Stimulated activated CD4-positive, alpha-beta T cell treated with anti-CD3 and anti-CD28 coated beads, Interleukin-15, amount 100 ng/mL, for 1 hour (primary cell): ENCODE measurements at places on chromosomes 2 and 18.

- DNase-seq = no peak
Measured at GRCh38 chr2:228507870-228508269, 326.4 kb upstream of the SPHKAP start.

- DNase-seq = no peak
Measured at GRCh38 chr2:113264713-113265403, 13.9 kb downstream of the PAX8 start.

GRCh38 chr2:1477196-1478040, 64.2 kb downstream of the TPO start:
- no peak for DNase-seq

- DNase-seq = no peak
Measured at GRCh38 chr2:54599914-54600313, 123.5 kb upstream of the EML6 start.

DNA sequence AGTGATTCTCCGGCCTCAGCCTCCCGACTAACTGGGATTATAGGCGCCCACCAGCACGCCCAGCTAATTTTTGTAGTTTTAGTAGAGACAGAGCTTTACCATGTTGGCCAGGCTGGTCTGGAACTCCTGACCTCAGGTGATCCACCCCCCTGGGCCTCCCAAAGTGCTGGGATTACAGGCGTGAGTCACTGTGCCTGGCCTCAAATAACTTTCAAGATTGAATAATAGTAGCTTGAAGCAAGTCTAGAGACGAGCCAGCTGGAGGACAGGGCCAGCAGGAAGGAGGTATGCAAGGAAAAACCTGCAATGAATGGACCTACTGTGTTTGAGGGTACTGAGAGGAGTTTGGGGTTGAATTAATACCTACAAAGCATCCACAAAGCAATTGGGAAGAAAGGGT, 87.5 kb downstream of the MSH2 start:
- no peak for DNase-seq

- DNase-seq = no peak
Measured at GRCh38 chr2:193272011-193272410, 1077.3 kb upstream of the TMEFF2 start.

- DNase-seq = no peak
Measured at GRCh38 chr2:209305746-209306196, 118.1 kb upstream of the MAP2 start.

DNA sequence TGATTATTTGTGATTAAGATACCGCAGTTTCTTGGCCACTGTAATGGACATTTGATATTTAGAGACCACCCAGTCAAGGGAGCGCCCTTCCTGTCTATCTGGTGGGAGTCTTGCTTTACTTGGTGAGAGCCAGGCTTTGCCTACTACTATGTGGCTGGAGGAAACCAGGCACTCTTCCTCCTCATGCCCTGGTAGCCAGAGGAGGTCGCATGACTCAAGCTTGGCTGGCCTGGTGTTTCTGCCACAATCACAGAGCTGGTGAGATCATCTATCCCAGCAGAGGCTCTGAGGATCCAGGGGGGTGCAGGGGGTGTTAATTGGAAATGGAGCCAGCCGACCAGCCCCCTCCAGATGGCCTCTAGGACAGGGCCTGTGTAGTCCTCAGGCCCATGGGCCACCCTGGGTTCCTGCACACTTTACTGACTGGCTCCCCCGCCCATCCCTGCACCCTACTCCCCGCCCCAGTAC, 46.8 kb upstream of the BIN1 start:
- DNase-seq = no peak

DNA sequence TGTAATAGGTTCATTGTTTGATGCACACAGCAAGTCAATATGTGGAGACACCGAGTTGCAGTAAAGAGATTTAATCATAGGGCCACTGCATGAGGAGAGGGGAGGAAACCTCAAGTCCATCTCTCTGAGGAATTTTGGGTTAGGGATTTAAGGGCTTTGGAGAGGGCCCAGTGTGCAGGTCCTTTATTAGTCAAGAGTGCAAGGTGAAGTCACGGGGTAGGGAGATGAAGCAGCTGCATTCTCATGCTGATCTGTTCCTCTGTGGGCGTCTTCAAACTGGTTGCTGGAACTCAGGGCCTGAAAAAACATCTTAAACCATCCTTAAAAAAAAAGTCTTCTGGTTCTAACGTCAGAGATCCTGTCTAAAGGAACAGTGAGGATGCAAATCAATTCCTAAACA, 131.6 kb downstream of the NXPH2 start:
- DNase-seq = no peak

GRCh38 chr2:69677914-69678313, 34.4 kb upstream of the AAK1 start:
- no peak for DNase-seq

DNA sequence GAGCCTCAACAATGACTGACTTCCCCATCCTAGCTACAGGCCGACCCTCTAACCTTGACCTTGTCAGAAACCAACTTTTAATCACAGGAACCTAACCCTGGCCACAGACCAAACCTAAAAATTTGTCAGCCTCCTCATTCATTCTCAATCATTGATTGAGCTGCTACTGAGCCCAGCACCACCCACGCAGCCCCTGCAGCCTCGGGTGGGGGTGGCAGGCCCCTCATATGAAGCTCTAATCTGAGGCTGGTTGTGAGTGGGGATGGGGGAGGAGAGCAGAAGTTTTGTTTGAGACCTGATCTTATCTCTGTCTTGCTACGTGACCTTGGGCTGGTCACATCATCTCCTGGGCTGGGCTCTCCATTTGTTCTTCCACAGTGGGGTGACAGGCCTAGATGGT, 99.5 kb upstream of the EPAS1 start:
- DNase-seq = no peak

- no peak for DNase-seq
Measured at GRCh38 chr2:178088774-178089270, 16.2 kb upstream of the PDE11A start.

DNA sequence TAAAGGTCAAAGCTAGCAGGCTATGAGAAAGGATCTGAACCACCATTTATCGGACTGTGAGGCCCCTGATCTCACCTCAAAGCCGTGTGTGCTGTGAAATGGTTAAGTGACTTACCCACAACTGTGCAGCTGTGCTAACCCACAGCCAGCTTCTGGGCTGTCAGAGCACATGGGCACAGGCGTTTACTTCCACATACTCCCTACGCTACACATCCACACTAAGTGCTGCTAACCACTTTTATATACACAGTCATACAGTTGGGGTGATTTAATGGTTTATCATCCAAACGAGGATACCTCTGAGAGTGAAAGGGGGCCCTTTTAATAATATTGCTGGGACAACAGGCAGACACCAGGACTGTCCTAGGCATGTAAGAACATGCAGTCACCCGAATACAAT, 37.3 kb downstream of the CYRIA start:
- DNase-seq = no peak
